ENCODE measurements at places on chromosomes 11 and 22.

DNA sequence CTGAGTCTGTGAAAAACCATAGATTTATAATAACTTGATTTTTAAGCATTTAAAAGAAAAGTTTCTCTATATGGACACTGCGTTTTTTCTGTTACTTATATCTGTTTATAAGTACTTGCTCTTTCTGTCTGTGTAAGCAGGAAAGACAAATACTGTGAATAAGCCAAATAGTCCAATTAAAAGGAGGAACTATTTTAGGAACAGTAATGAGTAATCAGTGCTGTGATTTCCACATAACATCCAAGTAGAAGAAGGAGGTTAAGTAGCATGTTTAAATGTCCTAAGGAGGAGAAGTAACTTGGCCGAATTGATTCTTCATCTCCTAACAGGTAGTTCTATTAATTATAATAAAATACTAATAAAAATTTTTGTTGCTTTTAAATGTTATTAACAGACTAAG lies 40.8 kb downstream of the ZNF214 start:
- no peak for ATAC-seq

DNA sequence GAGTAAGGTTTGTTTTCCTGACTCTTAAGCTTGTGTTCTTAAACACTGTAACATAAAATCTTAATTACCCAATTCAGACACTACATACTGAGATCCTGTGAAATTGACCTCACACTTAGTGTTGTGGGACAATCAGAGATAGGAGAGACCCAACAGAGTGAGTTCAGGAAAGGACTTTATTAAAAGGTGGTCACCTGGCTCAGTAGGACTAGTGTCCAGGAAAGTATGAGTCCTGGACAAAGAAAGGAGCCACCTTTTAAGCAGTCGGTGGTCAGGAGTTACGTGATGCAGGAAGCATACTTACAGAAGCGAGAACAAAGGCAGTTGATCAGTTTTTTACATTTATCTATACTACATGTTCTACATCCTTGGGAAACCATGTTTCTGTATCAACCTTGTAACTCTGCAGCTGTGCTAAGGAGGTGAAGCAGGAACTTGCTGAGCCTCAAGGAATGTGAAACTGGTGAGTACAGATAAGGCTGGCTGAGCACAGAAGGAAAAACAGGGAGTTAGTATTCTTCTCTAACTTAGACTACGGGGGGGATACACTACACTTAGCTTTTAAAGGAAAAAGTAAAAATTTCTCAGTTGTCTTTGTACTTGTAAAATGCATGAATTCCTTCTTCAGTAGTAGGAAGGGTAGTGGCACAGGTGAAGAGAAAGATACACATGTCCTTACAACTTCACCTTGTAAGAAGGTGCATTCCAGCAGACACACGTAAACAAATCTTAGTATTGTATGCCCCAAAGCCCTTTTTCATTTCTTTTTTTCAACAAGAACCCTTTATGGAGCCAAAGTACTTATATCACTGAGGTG lies 15.1 kb downstream of the OR51E1 start:
- ATAC-seq, result no peak

DNA sequence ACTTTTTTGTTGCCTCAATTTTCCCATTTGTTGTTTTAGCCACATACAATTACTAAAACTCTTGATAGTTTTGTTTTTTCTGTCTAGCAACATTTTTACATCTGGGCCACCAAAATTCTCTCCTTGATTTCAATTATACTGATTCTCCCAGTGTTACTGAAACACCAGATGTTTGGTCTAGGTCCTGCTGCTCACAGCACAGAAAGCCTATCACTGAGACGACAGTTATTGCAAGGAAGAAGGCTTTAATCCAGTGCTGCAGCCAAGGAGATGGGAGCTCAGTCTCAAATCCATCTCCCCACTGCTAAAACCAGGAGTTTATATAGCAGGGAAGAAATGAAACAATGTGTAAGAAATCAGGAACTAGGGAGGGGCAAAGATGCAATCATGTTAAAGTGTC lies 837.7 kb upstream of the CNTN5 start:
- ATAC-seq, result no peak

- ATAC-seq, result no peak
These were observed 94.2 kb downstream of the PDE2A start for GRCh38 chr11:72579816-72580641.

DNA sequence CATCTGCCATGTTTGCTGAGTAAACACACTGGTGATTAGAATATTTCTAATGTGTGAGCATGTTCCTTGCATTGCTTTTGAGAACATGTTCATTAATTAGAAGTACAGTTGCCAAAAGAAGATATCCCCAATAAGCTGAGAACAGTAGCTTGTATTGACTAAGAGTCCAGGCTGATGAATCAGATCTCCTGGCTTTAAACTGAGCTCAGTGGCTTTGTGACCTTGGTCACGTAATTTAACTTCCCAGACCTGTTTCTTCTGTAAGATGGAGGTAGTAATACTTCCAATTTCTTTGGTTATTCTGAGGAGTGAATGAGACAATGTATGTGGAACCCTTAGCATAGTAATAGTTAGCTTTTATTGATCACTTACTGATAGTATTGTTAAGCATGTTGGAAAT lies 61.9 kb downstream of the CYB5R2 start:
- no peak for ATAC-seq

GRCh38 chr22:19958083-19959042 lies 16.7 kb upstream of the TXNRD2 start:
- no peak for ATAC-seq

- no peak for ATAC-seq
These were observed 277.4 kb downstream of the FAM76B start for GRCh38 chr11:95512177-95512576.

- ATAC-seq, result no peak
These were observed 13.8 kb downstream of the CARS1 start for GRCh38 chr11:3043315-3043871.

DNA sequence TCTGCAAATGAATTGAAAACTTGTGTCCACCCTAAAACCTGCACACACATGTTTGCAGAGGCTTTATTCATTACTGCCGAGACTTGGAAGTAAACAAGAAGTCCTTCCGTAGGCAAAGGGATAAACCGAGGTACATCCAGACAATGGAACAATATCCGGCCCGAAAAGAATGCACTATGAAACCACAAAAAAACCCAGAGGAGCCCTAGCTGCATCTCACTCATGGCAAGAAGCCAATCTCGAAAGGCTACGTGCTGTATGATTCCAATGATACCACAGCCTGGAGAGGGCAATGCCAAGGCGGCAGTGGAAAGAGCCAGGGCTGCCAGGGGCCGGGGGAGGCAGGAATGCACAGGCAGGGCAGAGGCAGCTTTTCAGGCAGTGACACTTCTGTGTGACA lies 3.2 kb upstream of the MRPL23 start:
- no peak for ATAC-seq

DNA sequence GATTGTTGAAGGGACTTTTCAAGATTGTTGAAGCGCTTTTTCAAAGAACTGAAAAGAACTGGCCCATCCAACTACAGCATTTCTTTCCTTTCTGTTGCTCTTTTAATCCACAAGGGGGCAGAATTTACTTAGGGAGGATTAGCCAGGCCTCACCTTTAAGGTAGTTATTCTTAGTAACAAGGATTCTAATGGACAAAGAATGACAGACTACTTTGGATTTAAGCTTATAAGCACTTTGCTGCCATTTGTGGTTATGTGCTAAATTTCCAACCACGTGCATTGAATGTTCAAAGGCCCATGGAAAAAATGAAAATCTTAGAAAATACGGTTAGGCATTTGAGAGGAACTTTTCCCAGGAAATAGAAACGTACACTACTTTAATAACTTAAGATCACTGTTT lies 49.5 kb upstream of the HSPA8 start:
- ATAC-seq, result peak; percentile 44

GRCh38 chr11:698493-699115 lies 3.0 kb downstream of the TMEM80 start:
- no peak for ATAC-seq

DNA sequence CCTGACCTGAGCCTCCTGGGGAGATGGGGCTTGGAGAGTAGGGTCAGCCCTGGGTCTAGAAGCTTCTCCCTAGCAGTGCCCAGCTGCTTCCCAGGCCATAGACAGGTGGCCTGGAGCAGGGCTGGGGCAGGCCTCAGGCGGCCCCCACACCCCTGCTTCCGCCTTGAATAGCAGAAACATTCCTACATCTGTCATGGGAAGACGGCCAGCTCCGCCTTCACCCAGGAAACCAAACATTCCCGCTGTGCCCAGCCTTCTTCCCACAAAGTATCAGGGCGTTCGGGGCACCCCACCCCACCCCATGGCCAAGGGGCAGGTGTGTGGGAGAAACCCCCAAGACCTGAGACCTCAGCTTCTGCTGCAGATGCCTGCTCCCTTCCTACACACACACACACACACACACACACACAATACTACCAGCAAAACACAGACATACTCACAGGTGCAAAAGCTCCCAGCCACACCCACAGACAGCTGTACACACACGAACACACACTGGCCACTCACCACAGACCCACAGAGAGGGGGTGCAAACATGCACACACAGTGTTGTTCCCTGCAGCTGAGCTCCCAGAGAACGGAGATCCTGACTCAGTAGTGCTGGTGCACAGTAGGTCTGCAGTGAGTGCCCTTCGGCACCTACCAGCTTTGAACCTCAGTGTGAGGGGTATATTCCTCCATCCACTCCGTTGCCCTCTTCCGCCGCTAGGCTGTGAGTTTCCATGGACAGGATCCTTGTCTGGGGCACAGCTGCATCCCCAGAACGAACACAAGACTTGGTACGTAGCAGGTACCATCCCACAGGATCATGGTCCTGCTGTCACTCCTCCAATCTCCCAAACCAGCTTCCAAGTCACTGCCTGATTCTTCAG lies 37.4 kb downstream of the PDGFB start:
- ATAC-seq, result no peak

DNA sequence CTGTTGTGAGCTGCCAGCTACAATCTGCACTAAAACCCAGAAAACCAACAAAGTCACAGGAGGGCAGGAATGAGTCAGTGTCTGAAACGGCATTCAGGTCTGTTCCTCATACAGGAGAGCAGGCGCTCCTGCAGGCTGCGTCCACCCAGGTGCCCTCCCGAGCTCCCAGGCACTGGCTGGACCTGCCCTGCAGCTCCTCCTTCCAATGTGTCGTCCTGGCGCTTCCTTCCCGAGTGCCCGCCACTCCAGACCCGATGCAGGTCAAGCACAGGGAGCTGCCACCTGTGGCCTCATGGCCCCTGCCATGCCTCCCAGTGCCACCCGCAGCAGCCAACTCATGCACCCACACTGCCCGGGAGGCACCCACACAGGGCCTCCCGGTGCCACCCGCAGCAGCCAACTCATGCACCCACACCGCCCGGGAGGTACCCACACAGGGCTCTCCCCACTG lies 12.0 kb downstream of the BRD1 start:
- peak; percentile 55 for ATAC-seq

DNA sequence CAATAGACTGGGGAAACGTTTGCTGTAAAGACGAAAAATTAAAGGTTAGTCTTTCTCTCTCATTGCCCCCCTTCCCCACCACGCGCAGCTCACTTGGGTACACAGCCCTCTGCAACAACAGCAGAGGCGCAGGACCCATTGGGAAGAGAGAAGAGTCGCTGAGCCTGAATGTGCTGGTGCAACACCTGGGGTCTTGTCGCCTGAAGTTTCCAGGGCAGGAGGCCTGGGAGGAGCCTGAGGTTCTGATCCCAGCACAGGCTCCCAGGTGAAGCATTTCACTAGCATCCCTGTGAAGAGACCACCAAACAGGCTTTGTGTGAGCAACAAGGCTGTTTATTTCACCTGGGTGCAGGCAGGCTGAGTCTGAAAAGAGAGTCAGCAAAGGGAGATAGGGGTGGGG lies 116.2 kb upstream of the NTM start:
- ATAC-seq, result no peak

DNA sequence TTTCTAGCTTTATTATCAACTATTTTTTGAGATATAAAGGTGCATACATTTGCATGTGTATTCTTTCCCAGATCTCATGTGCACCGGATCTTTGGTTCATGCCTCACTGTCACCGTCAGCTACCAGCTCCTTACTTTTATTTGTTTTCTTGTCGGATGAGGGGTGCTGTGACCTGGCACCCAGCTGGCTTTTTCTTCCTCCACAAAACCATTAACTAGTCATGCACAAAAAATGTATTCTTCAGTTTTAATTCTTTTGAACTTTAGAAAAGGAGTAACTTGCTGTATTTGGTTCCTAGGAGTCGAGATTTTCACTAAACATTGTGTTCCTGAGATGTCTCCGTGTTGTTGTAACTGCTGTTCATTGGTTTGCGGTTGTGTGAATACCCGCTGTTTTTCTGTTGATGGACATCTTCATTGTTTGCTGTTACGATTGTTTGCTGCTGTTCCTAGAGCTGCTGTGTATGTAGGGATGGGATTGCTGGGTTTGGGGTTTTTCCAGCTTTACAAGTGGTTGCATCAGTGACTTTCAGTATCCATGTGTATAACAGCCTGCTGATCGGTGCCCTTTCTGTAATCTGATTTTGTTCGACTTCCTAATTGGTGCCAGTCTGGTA lies 39.4 kb downstream of the MOV10L1 start:
- no peak for ATAC-seq

DNA sequence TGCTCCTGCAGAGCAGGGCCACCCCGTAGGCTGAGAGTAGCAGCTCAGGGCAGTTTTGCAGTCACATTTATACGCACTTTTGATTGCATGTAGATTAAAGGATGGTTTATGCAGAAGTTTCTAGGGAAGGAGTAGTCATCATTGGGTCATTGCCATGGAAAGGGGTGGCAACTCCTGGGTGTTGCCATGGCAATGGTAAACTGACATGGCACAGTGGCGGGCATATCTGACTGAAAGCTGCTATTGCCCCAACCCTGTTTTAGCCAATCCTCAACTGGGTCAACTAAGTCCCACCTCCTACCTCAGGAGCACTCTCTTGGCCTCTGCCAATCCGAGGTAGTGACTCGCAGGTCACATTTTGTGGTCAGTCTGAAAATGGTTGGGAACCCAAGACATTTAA lies 2.4 kb upstream of the ARSA start:
- no peak for ATAC-seq

- ATAC-seq, result no peak
These were observed 20.1 kb upstream of the NCAM1 start for GRCh38 chr11:112941104-112941503.

- no peak for ATAC-seq
These were observed 4.5 kb downstream of the HTR3A start for GRCh38 chr11:113979431-113979830.

GRCh38 chr11:40544162-40544561 lies 915.3 kb downstream of the LRRC4C start:
- no peak for ATAC-seq

DNA sequence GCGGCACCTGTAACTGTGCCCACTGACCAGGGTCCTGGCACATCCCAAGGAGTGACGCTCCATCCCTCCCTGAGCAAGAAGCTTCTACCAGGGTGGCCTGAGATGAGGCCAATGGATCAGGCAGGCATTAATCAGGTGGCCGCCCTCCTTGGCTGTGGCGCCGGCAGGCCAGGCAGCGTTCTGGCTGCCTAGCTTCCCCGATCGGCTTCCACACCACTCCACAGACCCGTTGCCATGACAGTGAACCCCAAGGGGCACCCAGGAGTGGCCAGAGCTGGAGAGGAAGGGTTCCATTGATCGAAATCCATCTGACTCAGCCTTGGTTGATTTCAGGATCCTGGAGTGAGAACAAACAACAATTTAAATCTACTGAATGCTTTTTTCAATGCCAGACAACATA lies 20.5 kb downstream of the LRRC55 start:
- no peak for ATAC-seq

GRCh38 chr11:58629857-58630256 lies 7.4 kb downstream of the CNTF start:
- peak; percentile 48 for ATAC-seq

GRCh38 chr11:122126024-122126688 lies 10.1 kb upstream of the BLID start:
- ATAC-seq, result no peak
